ENCODE measurements at places on chromosomes 7 and 10. TPM values are rescaled to one million over a fixed set of nuclear protein-coding genes. Genes with fewer than 3 reads are reported as not detected.

DNA sequence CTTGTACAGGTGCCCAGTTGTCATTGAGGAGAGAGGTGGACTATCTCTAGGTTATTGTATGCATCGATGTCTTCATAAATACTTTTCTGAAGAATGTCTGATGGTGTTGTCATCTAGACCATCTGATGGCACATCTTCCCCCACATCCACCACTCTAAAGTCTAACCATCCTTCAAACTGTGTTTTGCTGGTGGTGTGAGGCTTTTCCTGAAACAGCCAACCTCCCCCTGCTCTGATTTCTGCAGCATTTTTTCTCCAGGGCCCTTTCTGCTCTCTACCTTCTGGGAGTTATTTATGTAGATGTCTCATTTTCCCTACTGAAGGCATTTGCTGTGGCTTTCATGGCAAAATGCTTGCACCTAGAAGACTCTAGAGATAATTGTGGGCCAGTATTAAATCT, 1.5 kb downstream of the PLCE1 start:
- DNase-seq: no peak

- no peak for DNase-seq
These were observed 133.8 kb upstream of the PLXNA4 start for GRCh38 chr7:132709971-132710567.

RNF148 gene
- 1.2 TPM for total RNA-seq

DNA sequence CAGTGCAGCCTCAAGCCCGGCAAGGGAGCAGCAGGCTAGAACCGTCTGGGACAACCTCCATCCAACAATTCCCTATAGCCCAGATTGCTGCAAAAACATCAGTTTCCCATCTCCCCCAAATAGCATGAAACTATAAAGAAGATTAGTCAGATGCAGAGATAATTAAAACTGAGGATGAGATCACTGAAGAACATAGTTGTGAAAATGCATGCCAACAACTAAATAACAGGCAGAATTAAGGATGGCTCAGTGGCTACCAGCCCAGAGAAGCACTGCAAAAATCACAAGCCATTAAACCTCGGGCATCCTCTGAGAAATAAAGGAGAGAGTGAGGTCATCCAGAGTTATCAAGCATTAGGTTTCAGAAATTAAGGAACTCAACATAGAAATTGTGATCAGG, 427.1 kb downstream of the TNS3 start:
- DNase-seq: peak; percentile 55

- no peak for DNase-seq
These were observed 249.8 kb upstream of the DKK1 start for GRCh38 chr10:52064084-52064845.

POM121L12 gene
- total RNA-seq: not detected

NACAD gene
- total RNA-seq: 0.72 TPM

DNA sequence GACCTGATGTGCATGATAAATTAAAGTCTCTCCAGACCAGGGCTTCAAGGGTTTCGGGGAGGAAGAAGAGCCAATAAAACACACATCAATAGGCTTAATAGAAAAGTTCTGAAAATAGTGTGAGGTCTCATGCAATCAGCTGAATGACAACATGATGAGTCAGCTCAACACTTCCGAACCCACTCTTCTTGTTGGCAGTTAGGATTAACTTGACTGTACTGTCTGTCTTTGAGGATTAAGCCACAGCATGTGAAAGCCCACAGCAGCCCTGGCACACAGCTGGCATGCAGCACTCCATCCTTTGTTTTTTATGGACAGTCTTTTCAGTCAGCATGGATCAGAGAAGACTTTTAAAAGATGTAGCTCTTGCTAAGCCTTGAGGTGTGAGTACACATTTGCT, 526.9 kb upstream of the VSTM2A start:
- DNase-seq: no peak

GRCh38 chr7:129421717-129422250, 12.4 kb upstream of the STRIP2 start:
- DNase-seq: no peak

DNA sequence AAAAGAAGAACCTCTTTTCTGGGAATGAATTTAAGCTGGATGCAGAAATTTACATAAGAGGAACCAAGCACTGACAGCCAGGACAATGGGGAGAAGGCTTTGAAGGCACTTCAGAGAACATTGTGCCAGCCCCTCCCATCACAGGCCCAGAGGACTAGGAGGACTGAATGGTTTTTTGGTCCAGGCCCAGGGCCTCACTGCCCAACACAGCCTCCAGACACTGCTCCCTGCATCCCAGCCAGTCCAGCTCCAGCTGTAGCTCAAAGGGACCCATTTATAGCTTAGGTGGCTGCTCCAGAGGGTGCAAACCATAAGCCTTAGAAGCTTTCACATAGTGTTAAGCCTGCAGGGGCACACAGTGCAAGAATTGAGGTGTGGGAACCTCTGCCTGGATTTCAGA, 142.1 kb downstream of the DPY19L1 start:
- no peak for DNase-seq

NUTM2D gene
- total RNA-seq: 1.5 TPM

GRCh38 chr7:120586571-120586970, 271.4 kb downstream of the TSPAN12 start:
- DNase-seq: no peak

- peak; percentile 91 for DNase-seq
These were observed 870 bp downstream of the FZD1 start for GRCh38 chr7:91264924-91265681.

GRCh38 chr7:105910172-105910571, 33.8 kb upstream of the ATXN7L1 start:
- no peak for DNase-seq

DNA sequence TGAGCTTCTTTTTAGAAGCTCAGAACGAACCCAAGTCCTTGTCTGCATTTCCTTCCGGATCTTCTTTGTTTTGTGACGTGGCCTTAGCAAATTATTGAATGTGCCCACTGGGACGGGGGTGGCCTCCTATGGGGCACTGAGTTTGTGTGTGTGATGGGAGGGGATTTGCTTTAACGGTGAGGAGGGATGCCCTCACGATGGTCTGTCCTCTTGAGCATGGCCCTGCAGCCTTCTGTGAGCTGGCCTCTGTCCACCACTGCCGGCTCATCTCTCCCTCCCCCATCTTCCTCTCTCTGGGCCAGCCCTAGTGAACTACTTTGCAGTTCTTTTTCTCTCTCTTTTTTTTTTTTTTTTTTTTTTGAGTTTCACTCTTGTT, 62.9 kb upstream of the MKRN1 start:
- DNase-seq: no peak

- DNase-seq: no peak
These were observed 95.4 kb downstream of the GRK5 start for GRCh38 chr10:119302591-119303253.

DNA sequence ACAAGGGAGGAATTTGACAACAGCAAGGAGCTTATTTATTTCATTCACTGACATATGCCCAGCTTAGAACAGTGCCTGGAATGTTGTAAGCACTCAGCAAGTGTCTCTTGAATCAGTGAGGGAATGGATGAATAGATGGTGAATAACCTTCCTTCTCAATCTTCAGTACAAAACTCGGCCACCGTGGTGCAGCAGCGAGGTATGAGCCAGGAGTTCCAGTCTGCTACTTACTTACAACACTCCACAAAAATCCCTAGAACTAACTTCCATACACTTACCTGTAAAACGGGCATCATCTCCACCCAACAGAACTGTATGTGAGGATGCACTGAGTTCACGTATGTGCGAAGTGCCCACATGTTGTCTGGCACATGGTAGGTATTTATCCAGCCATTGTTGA, 237.4 kb downstream of the WDR11 start:
- DNase-seq: peak; percentile 36

- peak; percentile 94 for DNase-seq
These were observed 726 bp upstream of the INSIG1 start for GRCh38 chr7:155296788-155297516.

- no peak for DNase-seq
These were observed 30.0 kb upstream of the RAB11FIP2 start for GRCh38 chr10:118076705-118077104.

TSPAN33 gene
- total RNA-seq: under 0.01 TPM

ABCC2 gene
- total RNA-seq: 1.8 TPM

DNA sequence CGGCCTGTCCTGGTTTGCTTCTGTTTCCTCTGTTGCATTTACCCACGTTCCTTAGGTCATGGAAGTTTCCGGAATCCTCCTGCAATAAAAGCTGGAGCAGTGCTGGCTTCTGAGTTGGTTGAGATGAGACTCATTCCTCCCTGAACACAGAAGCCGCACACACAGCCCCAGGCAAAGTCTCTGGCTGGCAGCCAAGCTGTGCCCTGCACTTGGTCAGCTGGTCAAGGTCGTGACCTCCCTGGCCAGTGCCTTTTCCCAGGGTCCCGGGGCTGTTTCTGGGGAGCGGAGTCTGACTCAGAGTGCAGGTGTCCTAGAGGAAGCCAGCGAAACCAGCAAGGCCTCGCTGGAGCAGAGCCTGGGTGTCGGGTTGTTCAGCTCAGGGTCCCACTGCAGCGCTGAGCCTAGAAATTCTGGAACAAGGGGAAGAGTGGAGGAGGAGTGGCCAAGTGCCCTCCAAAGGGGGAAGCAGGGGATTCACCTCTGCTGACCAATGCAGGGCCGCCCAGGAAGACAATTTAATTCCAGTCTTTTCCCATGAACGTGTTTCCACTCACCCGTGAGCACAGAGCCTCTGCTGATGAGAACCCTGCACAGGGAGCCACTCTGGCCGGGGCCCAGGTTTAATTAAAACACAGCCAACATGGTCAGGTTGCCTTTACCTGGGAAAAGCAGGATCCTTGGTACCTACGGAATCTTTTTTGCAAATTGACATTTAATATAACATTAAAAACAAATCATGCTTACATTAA, 245.5 kb upstream of the PPP2R2D start:
- no peak for DNase-seq

GRCh38 chr7:107327986-107328569, 141.8 kb upstream of the GPR22 start:
- DNase-seq: no peak

CTBP2 gene
- 65.1 TPM for total RNA-seq

DNA sequence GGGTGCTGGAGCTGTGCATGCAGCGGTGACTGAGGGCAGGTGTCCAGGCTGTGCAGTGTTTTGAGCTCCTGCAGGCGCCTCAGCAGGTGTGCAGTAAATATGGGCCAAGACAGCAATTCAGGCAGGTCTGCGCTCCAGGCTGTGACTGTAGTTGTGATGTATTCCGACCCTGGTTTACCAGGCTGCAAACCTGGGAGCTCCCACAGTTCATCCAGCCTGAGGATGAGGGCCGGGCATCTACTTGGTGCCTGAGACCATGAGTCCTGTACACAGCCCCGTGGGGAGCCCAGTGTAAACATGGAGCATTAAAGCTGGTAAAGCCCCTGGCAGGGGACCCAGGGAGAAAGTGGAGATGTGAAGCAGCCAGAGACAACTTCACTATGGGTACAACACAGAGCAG, 82.8 kb downstream of the VOPP1 start:
- DNase-seq: peak; percentile 31

DNA sequence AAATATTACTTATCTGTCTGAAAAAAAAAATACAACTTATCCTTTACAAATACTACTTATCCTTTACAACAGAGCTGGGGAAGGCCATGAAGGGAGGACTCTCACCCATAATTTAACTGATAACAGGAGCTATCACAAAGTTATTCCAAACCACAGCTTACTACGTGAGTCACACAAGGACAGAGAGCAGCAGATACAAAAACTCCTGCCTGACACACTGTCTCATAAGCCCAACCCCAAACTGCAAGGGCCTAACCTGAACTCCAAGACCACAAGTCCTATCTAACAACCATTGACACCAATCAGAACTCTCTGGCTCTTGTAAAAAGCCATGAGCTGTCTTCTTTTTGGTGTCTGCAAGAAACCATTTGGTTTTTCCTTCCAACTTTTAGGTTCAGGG, 28.5 kb upstream of the CXCL12 start:
- DNase-seq: peak; percentile 62

CLDN3 gene
- not detected for total RNA-seq

C10orf90 gene
- 0.72 TPM for total RNA-seq

KIAA1217 gene
- total RNA-seq: 51.0 TPM

- DNase-seq: peak; percentile 69
These were observed 26.1 kb downstream of the FAM53B start for GRCh38 chr10:124717911-124718741.

DNA sequence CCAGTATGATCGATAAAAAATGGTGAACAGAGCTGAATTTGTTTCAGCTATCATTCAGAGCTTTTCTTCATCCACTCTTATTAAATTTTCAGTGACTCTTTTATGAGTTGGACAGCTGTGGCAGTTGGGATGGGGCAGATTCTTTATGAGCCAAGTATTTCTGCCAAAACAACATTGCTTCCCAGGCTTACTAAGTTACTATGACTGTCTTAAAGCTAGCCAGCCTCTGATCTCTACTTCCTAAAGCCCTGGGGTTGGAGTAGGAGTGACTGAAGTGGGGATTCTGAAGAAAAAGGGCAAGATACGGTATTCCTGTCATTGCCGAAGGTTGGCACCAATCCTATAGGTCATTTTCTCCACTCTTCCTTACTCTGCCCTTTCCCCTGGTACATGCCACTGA, 12.7 kb downstream of the RPP30 start:
- peak; percentile 76 for DNase-seq

GRCh38 chr10:121307411-121307980, 290.7 kb downstream of the FGFR2 start:
- DNase-seq: no peak

- no peak for DNase-seq
These were observed 159.0 kb downstream of the SFMBT2 start for GRCh38 chr10:7251696-7252465.

AQP1 gene
- total RNA-seq: 0.59 TPM
